ENCODE measurements at places on chromosomes 1 and 21.

DNA sequence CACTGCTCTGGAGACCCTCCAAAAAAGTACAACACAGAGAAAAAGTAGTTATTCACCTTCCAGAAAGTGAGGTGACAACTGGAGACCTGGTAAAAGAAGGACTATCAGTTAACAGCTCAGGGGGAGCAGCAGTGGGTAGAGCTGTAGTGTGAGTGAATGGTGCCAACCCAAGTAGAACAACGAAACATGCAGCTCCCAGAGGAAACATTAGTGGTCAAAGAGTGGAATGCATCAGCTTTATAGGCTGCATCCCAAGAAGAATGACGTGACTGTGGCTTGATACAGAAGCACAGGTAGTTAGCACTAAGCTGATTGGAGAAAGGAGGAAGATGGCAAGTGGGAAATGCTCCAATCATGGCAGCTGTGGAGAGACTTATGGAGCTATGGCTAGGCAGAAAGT lies 275.7 kb upstream of the CAMK1G start:
- DNase-seq = no peak

GRCh38 chr21:41529769-41530168 lies 21.8 kb upstream of the TMPRSS2 start:
- no peak for DNase-seq

DNA sequence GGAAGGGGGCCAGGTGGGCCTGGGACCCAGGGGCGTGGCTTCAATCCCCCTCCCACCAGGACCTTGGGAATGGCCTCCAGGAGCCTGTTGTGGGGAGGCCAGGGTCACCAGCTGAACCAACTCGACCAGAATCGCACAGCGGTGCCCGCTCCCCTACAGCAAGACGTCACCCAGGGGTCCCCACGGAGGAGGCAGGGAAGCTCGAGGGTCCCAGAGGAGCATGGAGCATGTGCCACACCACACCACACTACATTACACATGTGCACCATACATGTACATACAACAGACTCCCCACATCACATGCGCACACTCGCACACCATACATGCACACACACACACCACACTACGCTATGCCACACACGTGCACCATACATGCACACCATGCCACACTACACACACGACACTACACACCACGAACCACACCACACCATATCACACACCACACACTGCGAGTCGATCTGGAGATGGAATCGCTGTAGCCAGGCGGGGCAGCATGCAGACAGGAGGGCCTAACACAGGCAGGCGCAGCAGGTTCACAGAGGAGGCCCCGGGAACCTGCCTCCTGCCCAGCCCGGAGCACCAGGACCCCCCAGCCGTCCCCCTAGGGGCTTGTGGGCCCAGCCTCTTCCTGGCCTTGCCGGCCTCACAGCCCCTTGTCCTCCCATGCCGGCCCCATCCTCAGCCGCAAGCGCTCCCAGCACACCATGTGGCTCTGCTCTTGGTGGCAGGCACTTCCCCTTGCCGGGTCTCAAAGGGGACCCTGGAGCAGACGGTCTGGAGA lies 596 bp downstream of the ITGB2 start:
- no peak for DNase-seq

DNA sequence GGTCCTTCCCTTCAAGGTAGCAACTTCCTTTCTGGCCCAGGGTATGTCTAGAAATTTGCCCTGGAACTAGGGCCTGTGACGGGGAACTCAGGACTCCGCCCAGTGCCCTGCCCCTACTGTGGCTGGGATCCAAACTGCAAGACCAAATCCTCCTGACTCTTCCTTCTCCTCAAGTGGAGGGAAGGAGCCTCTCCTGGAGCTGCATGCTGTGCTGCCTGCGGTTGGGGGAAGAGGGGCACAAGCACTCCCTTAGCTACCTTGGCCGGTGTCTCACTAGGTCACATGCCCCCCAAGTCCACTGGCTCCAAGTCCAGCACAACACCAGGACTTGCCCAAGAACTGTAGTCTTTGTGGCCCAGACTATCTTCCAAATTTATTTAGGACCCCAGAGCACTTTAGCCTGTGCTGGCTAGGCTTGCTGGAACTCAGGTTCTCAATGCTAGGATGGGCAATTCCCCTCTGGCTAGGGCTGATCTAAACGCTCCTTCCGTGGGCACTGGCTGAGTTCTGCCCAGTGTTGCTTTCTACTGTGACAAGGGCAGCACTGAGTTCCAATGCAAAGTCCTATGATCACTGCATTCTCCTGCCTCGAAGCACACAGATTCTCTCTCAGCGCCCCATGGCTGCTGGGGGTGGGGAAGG lies 12.2 kb downstream of the ADSS2 start:
- DNase-seq = no peak

DNA sequence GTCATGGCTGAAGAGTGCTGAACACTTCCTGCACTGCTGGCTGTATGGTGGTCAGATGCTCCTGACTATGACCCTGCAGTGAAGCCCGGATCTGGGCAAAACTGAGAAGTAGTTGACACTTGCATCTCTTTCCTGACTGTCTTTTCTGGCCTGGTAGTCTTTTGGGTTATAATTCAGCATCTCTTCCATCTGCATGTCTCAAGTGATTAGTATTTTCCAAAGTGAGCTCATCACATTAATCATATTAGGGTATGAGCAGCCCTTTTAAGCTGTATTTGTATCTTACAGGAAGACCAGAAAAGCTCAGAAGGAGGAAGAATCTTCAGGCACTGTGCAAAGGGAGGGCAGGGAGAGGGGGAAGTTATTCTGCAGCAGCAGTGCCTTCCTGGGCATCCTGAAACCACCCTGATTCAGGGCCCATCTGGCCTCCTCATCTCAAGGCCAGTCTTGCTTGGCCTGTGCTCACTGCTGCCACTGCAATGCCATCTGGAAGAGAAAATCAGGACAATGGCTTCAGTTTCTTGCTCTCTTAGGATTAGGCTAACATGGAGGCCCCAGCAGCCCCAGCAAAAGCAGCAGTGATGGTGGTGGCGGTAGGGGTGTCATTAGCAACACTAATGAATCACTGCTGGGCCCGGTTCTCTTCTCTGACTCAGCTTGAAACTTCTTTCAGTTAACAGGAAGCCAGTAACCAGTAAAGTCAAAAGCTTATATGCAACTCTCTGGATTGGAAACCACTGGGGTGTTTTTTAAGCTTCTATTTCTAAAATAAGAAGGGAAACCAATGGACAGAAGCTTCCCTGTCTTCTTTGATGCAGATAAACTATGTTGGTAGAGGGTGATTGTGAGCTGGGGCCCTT lies 63.3 kb upstream of the WDR26 start:
- no peak for DNase-seq

- DNase-seq = no peak
These were observed 850 bp downstream of the SESN2 start for GRCh38 chr1:28259934-28260802.

- no peak for DNase-seq
These were observed 26.6 kb downstream of the PDE9A start for GRCh38 chr21:42680058-42680330.

DNA sequence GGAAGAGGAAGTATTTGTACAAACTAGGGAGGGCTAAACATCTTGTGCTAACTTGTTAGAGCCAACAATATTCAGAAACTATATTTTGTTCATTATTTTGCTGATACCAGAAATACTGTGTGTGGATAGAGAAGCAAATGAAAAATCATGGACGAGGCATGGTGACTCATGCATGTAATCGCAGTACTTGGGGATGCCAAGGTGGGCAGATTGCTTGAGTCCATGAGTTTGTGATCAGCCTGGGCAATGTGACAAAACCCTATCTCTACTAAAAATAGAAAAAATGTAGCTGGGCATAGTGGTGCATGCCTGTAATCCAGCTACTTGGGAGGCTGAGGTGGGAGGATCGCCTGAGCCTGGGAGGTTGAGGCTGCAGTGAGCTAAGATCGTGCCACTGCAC lies 13.4 kb downstream of the LRRC41 start:
- DNase-seq = no peak

- no peak for DNase-seq
These were observed 622.1 kb downstream of the PLPP3 start for GRCh38 chr1:55957276-55957675.

- DNase-seq = no peak
These were observed 118.8 kb upstream of the PBX1 start for GRCh38 chr1:164440232-164440631.

DNA sequence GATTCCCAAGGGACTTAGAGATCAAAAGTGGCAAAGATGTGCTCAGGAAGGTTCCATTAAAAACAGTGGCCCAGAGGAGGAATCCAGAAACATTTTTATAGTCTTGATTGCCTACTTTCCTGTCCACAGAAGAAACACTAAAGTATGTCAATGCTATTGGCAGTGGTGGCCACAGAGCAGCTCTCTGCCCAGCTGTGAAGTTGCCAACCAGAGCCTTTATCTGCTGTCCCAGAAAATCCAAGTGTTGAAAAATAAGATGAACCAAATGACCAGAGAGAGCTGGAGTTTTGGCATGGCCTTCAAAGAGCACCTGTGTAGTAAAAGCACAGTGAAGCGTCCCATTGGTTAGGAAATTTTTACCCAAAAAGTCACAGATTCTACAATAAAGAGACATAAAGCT lies 181.2 kb downstream of the TGFBR3 start:
- DNase-seq = no peak

DNA sequence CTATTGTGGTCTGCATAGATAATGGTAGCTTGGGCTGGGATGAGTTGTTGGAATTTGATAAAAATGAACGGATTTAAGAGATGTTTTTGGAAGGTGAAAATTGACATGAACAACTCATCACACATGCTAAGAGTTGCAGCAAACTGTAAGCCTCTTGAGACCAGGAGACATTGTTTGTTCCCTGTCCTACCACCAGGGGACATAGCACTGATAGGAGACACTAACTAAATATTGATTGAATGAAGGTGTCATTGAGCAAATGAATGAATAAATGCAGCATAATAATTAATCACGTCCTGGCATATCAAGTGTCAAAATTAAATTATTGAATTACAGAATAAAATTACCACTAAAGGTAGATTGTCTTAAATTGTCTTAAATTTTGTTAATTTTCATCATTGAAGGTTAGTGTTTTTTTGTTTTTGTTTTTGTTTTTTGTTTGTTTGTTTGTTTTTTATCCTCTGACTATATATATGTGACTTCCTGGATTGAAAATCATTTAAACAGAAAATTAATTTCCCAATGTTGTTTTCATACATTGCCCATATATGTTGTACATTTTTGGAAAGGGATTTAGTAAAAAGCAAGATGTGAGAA lies 285.3 kb upstream of the C1orf105 start:
- DNase-seq = no peak

- no peak for DNase-seq
These were observed 22.1 kb upstream of the IGSF21 start for GRCh38 chr1:18085387-18086074.

GRCh38 chr1:62139410-62139809 lies 55.2 kb upstream of the L1TD1 start:
- no peak for DNase-seq

Measured in omental fat pad (tissue), 4 donors.